ENCODE measurements at places on chromosomes 11 and 22.
A peak's percentile ranks its signal among the peaks of the same experiment; 100 is the strongest.

- DNase-seq: no peak
Observed at GRCh38 chr11:132300283-132300682, 929.9 kb downstream of the NTM start.

GRCh38 chr11:14300661-14301304 is 58.2 kb downstream of the RRAS2 start:
- no peak for DNase-seq

DNA sequence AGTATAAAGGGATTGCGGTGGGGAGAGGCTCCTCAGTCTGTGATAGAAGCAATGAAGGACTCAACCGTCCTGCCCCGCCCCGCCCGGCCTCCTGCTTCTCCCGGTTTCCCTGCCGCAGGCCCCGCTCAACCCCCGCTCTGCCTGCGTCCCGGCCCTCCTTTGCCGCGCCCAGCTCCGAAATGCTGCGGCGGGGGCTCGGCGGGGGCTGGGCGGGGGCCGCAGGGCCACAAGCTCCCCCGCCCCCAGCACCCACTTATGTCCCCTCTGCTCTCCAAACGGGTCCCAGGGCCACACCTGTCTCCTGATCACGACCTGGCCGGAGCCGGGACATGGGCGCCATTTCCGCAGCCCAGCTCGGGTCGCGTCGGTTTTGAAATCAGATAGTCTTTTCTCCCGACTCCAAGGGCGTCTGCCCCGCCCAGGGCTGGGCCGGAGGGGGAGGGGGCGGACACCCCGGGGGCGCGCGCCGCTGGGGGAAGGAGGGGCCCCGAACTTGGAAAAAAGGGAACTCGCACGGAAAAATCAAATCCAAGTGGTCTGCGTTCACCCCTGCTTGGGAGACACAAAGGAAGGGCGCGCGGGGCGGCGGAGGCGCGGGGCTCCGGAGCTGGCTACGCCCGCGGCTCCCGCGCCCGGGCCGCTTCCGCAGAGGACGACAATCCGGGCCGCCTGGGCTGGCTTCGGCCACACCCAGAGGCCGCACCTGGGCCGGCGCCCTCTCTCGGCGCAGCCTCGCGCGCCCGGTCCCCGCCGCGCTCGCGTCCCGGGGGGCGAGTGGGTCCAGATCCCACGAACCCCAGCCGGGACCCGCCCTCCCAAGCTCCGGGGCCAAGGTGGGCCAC is 70.6 kb upstream of the EP300 start:
- no peak for DNase-seq

- DNase-seq: peak; percentile 19
Observed at GRCh38 chr11:44634401-44635281, 69.2 kb downstream of the CD82 start.

All from GOT3 (cell line).